WERI-Rb-1 (cell line): ENCODE measurements at places on chromosomes 6 and 20.

DNA sequence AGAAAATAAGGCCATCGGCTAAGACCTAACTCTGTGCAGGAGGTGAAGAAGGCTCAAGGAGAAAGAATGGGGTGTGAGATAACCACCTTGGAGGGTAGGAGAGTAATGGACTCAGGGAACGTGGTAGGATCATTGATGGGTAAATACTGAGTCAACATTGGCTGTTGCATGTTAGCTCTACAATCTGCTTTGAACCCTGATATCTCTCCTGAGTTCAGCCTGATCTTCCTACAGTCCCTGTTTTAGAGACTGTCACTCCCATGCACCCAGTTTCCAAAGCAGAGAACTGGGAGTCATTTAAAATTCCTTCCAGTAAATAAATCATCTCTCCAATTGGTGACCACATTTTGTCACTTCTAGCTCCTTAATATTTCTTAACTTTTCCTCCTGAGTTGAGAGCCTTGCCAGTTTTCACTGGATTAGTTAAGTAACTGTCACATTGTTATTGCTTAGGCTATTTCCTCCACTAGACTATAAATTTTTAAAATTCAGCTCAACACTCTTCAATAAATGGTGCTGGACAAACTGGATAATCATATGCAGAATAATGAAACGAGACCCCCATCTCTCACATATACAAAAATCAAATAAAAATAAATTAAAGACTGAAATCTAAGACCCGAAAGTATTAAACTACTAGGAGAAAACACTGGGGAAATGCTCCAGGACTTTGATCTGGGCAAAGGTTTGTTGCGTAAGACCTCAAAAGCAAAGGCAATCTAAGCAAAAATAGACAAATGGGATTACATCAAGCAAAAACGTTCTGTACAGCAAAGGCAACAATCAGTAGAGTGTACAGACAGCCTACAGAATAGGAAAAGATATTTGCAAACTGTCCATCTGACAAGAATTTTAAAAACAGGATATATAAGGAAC lies 138.9 kb upstream of the TMEM170B start:
- DNase-seq, result no peak

DNA sequence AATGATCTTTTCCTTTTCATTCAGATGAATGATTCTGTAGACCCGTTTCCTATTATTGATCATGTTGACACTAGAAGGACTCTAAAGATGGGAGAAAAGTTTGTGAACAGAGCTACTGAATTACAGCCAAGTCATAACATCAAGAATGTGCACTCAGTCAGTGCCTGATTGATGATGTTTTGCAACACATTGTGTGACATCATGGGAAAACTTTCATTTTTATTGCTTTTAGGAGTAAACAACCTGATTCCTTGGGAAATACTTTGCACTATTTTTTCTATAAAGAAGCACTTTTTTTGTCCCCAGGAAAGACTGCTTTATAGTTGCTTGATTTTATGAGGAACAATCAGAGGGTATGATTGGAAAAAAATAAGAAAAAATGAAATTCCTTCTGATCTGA lies 383.8 kb upstream of the JAG1 start:
- no peak for DNase-seq

GRCh38 chr20:63356511-63356910 lies 4.6 kb downstream of the CHRNA4 start:
- DNase-seq, result no peak

DNA sequence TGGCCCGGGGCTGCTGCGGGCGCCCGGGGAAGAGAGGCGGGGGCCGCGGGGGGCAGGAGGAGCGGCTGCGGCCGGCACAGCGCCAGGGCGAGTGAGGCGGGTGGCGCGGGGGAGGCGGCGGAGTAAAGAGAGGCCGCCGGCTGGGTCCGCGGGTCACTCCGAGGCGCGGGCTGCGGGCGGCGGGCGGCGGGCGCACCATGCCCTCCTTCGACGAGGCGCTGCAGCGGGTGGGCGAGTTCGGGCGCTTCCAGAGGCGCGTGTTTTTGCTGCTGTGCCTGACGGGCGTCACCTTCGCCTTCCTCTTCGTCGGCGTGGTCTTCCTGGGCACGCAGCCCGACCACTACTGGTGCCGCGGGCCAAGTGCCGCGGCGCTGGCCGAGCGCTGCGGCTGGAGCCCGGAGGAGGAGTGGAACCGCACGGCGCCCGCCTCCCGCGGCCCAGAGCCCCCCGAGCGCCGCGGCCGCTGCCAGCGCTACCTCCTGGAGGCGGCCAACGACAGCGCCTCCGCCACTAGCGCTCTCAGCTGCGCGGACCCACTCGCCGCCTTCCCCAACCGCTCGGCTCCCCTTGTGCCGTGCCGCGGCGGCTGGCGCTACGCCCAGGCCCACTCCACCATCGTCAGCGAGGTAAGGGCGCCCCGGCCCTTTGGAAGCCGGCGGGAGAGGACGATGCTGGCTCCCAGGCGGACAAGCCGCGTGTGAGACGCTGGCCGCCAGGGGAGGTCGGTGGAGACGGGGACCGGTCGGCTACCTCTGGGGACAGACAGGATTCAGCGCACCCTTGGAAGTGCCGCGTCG lies at the start of gene SLC22A3:
SLC22A3 (plus strand) TSS at position 156 of the 797 bp plus-strand sequence; CDS start at position 198, 42 bp downstream.
- no peak for DNase-seq

- DNase-seq, result no peak
These were observed 21.6 kb upstream of the FBXO30 start for GRCh38 chr6:145836170-145836569.
